ENCODE measurements at places on chromosomes 6 and 20. TPM values are rescaled to one million over a fixed set of nuclear protein-coding genes. Genes with fewer than 3 reads are reported as not detected.

GRCh38 chr6:97919046-97919445, 636.0 kb upstream of the MMS22L start:
- no peak for DNase-seq

- no peak for DNase-seq
These were observed 110.1 kb upstream of the PTPN1 start for GRCh38 chr20:50399917-50400704.

- no peak for DNase-seq
These were observed 24.8 kb downstream of the MAN1A1 start for GRCh38 chr6:119324718-119325117.

- DNase-seq: no peak
These were observed 143.2 kb downstream of the MBOAT1 start for GRCh38 chr6:20069021-20069522.

GRCh38 chr6:113953346-113953745, 17.6 kb downstream of the HDAC2 start:
- no peak for DNase-seq

- DNase-seq: no peak
These were observed 21.5 kb upstream of the MAS1L start for GRCh38 chr6:29509239-29509638.

DNA sequence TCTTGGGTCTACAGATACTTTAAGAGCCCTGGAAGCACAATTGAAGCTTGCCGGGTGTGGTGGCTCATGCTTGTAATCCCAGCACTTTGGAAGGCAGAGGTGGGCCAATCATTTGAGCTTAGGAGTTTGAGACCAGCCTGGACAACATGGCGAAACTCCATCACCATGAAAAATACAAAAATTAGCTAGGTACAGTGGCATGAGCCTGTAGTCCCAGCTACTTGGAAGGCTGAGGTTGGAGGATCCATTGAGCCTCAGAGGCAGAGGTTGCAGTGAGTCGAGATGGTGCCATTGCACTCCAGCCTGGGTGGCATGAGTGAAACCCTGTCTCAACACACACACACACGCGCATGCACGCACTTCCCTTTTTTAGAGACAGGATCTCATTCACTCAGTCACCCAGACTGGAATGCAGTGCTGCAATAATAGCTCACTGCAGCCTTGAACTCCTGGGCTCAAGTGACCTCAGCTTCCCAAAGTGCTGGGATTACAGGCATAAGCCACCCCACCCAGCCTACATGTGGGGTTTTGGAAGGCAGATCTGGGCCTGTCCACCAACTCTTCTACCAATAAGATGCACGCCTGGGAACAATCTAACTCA, 182.5 kb upstream of the JARID2 start:
- peak; percentile 12 for DNase-seq

GRCh38 chr6:20791944-20792343, 257.7 kb downstream of the CDKAL1 start:
- peak; percentile 71 for DNase-seq

NKX2-2 gene
- total RNA-seq: not detected
